ENCODE measurements at places on chromosomes 11 and 22.

DNA sequence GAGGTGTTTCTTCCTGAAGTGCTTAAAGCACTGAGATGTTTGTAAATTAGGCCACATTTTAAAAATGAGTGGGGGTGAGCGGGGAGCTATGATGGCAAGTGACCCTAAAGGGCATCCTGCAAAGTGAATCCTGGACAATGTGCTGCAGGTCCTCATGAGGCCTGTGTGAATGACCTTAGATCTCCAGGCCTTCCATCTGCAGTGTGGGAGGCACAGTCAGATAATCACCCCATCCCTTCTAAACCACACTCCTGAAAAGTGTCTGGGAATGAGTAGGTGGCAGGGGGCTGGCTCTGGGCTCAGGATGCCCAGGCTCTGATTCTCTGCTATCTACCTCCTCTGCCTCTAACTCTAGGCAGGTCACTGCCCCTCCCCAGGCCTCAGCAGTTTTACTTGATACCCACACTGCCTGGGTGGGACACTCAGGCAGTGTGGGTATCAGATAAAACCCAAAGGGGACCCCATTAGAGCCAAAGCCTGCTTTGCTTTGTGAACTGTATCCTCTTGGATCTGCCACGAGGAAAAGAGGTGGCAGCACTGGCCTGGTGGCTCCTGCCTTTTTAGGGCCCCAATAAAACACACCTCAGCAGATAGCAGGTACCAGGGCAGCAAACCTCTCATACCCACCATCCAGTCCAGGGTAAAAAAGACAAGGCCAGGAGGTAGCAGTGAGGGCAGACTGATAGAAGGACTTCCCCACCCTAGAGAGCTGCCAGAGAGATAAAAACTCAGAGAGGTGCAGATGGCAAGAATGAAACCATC lies 10.5 kb downstream of the STARD10 start:
- no peak for DNase-seq

DNA sequence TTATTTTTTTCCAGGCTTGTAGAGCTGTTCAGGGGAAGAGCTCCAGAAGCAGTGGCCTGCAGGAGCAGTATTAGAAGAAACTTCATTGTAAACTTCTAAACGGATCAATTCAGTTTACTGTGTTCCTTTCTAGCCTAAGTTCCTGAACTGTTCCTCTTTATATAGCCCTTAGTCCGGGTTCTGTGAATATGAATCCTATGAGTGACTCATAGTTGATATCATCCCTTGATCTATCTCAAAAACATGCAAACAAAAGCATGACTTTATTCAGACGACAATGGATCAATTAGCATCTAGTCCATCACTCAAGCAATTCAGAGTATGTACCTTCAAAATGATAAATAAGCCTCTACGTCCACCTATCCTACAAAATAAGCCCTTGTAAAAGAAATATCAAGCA lies at the start of gene MMP12:
TSS of gene MMP12 (minus strand) at position 131 of the 400 bp plus-strand sequence. CDS start at position 86, 45 bp downstream.
- no peak for DNase-seq

DNA sequence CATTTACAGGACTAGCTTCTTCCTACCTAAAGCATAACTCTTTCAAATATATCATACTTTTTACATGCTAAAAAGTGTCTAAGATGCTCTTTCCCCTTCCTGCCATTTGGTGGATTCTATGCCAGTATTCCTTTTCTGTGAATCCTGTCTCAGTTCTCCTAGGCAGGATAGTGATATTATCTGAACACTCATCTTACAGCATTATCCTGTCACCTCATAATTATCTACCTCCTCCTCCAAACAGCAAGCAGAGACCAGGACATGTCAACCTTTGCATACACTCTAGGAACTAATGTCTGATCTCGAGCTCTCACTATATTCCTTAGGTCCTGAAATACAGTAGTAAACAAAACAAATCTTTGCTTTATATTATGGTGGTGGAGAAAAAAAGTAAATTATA lies 275.5 kb downstream of the FAM181B start:
- DNase-seq, result no peak

DNA sequence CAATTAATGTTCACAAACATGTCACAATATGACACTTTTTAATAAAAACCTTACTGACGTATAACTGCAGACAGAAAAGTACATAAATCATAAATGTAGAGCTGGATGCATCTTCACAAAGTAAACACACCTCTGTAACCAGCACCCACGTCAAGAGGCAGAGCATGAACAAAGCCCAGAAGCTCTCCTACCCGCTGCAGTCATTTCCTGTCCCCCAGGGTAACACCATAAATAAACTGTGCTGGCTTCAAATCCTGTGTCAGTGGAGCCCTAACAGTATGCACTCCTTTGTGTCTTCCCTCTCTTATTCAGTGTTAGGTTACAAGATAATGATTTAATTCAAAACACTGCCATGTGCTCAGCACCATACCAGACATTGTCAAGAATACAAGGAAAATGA lies 5.7 kb downstream of the SYT13 start:
- no peak for DNase-seq

DNA sequence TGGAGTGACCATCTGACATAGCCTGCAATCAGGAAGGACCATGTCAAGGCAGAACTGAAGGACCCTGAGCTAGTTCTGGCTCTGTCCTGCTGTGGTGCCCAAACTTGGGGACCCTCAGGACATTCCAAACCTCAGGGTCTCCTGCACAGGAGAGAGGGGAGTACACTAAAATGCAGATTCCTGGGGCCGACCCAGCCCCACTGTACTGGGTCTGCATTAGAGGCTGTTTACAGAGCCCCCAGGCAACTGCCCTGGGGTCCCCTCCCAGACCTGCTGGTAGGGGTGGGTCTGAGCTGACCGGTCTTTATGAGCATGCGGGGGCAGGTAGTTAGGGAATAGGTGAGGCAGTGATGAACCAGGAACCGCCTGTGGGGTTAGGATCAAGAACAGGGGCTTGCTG lies 6.8 kb downstream of the TRPM5 start:
- no peak for DNase-seq

GRCh38 chr11:121563900-121564822 lies 111.4 kb upstream of the SORL1-AS1 start:
- no peak for DNase-seq

DNA sequence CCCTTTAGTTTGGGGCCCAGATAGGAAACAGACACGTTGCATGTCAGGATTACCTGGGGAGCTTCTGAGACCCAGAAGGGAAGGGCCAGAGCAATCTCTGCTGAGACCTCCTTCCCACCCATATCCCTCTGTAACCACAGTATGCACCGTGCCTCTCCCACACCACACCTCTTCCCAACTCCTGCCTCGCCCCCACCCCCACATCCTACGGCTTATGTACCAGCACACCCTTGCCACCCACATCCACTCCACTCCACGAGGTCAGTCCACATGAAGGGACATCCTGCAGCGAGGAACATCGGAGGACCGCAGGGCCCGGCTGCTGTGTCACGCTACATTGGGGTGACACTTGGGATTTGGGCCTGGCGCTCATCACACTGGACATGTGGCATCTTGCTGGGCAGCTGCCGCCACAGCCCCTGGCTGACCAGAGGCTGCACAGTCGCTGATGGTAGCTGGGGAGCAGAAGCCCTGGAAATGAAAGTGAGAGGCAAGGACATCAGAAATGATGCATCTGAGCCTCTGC lies 118.3 kb upstream of the LMO1 start:
- DNase-seq, result no peak

DNA sequence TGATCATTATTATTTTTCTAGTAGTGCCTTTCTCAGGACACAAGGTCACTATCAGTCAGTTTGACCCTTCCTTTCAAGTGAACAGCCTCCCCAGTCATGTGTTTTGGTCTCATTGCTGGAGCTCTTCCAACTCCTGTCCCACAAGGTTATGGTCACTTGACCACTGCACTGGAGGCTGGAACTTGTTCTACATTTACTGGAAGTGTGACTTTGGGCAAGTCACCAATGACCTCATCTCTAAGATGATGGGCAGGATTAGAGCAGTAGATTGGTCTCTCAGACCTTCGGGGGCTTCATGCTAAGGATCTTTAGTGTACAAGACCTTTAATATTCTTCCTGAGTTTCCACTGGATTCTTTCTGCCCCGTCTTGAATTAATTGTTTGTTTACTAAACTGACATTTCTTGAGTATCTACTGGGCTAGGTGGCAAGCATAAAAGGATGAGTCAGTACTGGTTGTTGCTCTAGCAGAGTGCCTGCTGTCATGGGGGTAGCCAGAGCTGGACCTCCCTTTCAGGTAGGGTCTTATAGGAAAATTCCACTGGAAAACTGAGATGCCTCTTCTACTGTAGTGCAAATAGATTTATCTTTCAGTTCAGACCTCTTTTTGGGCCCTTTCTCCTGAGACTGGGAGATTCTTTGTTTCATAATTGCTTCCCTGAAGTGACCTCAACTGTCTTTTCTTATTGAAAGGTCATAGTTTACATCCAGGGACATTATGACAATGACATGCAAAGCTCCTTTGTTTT lies 106.8 kb downstream of the GRAMD1B start:
- DNase-seq, result no peak

DNA sequence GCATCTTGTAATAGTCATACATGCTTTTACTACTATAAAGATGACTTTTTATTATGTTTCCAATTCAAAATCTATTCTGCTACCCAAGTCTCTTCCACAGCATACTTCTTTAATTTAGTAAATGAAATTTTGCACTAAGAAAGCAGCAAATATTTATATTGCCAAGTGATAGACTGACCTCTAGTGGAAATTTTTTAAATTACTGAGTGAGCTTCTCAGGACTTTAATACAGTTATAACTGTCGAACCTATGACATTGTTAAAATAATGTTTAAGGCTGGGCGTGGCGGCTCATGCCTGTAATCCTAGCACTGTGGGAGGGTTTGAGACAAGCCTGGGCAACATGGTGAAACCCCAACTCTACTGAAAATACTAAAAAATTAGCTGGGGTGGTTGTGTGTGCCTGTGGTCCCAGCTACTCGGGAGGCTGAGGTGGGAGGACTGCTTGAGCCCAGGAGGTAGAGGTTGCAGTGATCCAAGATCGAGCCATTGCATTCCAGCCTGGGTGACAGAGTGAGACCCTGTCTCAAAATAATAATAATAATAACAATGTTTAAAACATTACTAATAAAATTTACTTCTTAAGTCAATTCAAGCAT lies 27.3 kb downstream of the STK33 start:
- no peak for DNase-seq

DNA sequence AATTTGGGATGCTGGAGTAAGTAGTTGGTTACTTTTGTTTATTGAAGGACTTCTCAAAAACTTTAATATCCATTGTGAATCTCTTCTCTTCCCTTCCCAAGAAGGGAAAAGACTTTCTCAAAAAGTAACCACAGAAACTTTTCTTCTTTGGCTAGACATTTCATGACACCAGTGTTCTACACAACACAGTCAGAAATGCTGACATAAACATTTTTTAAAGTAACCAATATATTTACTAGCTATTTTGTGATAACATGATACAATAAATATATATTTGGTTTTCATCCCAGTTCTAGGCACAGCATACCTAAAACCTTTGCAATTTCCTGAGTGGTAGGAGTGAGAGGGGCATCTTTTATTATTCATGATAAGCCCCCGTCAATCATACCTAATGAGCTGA lies 47.8 kb downstream of the FAM118A start:
- no peak for DNase-seq

- no peak for DNase-seq
Measured at GRCh38 chr11:81888391-81888790, 845.3 kb downstream of the FAM181B start.

- DNase-seq, result no peak
Measured at GRCh38 chr11:64760759-64761420, 1.1 kb upstream of the PYGM start.

DNA sequence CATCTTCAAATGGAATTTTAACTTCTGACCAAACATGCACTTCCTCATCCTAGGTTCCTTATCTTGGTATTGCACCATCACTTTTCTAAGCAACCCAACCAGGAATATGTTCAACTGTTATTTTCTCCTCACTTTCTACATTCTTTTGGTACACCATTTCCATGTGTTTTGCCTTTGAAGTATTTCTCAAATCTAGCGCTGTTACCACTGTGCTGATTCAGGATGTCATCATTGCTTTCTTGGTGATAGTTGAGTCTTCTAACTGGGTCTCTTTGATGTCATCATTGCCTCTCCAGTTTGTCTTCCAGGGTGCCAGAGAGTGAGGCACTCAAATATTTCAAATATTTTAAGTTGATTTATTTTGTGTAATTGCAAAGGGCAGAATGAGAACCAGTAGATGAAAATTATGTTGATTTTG lies 47.5 kb downstream of the HORMAD2 start:
- no peak for DNase-seq

DNA sequence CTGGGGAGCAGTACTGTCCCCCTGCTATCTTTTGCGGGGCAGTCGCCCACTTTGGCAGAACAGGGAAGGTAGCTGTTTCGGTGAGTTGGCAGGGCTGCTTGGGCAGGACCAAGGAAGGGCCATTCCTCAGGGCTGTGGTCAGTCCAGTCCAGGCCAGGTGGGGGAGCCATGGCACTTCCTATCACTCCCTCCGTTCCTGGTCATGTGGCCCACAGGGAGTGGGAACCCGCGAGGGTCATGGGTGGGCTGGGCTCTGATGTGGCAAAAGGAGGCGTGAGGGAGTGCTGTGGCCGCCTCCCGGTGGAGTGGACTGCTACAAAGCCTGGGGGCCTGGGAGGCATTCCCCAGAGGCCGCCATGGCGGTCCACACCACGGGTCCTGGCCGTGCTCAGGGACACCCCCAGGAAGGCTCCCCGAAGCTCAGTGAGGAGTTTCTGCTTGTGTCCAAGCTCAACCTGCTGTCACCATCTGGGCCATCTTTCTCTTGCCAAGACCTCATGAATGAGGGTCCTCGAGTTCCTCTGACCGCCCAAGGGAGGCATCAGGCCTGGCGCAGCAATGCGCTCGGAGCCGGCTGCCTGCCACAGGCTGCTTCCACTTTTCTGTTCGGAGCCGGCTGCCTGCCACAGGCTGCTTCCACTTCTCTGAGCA lies 11.9 kb downstream of the CHID1 start:
- no peak for DNase-seq

GRCh38 chr11:706957-707816 lies 1.2 kb downstream of the EPS8L2 start:
- no peak for DNase-seq

DNA sequence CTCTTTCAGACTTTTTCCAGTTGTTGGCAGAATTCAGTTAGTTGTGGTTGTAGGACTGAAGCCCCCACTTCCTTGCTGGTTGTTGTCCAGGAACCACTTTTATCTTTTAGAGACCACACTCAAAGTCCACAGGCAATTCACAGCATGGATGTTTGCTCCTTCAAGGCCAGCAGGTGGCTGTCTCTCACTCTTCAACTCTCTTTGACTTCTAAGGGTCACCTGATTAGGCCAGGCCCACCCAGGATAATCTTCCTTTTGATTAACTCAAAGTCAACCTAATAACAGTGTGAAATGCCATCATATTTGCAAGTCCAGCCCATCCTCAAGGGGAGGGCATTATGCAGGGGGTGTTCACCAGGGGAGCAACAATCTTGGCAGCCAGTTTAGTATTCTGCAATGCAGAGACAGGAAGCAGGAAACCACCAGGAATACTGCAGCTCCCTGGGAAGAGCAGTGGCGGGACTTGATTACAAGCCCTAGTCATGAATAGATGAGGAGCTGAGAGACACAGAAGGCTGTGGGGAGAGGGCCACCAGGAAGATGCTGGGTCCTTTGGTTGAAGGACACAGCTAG lies 52.4 kb downstream of the LRRC74B start:
- no peak for DNase-seq

GRCh38 chr22:35840302-35840739 lies 122.6 kb downstream of the APOL5 start:
- DNase-seq, result no peak
